Neural progenitor cell (in vitro differentiated cells): ENCODE measurements at places on chromosomes 5 and 9.
A peak's percentile ranks its signal among the peaks of the same experiment; 100 is the strongest.

GRCh38 chr5:143782588-143783386, 29.2 kb upstream of the HMHB1 start:
- DNase-seq, result peak; percentile 82

GRCh38 chr9:31034311-31034710, 1350.1 kb upstream of the ACO1 start:
- DNase-seq, result peak; percentile 1

GRCh38 chr5:112087222-112087621, 330.2 kb upstream of the NREP start:
- DNase-seq, result no peak

- DNase-seq, result peak; percentile 57
Measured at GRCh38 chr5:446883-447263, 3.9 kb downstream of the EXOC3 start.

DNA sequence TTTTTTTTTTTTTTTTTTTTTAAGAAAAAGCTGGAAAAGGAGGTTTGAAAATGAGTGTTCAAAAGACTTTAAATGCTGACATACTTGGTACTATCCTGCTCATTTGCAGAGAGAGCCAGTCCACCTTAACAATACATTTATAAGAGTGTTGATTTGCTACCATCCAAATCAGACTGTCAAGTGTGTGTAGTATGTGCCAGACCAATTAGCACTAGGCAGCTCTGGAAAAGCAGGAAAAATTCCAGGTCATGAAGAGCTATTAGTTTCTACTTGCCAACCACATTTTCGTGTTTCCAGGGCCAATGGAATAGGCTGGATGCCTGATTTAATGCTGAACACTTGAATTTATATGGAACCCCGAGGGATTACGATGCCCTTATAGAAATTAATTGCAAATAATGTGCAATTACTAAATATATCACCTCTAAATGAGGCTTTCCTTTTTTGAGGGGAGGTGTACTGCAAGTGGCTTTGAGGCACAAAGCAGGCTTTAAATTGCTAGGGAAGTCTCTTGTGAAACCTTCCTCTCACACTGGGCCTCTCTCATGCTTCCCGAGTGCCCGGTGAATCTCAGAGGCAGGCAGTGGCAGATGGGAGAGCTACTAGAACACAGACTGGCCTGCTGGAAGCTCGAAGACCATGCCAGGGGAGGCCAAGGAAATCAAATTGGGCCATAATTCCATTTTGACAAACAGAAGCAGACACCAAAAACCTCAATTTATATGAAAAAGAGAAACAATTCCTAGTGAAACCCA, 178.7 kb downstream of the PPP2R2B start:
- DNase-seq, result no peak

DNA sequence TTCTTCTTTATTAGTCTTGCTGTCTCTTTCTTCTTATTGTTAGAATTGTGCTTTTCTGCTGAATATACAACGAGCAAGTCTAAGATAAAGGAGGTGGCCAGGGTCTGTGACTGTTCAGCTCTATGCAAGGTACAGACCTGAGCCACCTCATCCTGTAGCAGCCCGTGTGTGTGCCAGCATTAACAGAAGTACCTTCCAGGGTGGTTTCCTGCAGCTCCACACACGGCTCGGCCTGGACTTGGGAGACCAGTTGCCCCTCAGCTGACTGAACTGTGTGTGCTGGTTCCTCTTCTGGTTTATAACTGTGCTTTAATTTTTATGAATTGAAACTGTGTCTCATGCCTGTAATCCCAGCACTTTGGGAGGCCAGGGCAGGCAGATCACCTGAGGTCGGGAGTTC, 70.5 kb downstream of the FBXL7 start:
- DNase-seq, result no peak

DNA sequence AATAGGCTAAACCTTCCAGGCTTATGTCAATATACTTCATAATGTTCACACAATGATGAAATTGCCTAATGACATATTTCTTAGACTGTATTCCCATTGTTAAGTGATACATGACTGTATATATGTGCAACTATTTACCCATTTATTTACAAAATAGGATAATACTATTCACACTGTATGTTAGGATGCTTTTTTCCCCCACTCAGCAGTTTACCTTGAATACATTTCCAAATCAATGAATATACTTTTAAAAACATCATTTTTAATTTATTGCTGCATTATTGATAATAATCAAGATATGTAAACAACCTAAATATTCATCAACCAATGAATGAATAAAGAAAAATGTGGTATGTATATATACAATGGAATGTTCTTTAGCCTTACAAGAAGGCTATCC, 55.5 kb downstream of the PCSK1 start:
- DNase-seq, result no peak

- no peak for DNase-seq
Measured at GRCh38 chr5:34867660-34868059, 28.7 kb downstream of the TTC23L start.

DNA sequence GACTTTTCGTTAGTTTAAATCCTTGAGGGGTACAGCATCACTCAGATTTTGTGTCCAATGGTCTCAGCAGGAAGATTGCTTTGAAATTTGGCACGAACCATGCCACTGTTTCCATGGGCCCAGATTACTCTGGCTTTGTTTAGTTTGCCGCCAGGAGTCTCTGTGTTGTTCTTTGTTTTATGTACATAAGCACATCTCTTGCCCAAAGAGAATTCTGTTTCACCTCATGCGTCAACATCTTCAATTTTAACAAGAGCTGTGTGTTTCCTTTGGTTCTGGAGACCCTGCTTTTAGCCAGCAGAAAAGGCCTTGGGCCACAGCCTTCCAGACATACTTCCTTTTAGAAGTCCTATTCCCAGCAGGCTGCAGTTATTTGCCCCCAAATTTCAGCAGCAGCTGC, 62.4 kb downstream of the TNPO1 start:
- DNase-seq, result no peak

GRCh38 chr9:131598121-131598520, 52.8 kb downstream of the PRRT1B start:
- DNase-seq, result no peak

- DNase-seq, result peak; percentile 18
Measured at GRCh38 chr5:168707716-168708695, 128.8 kb upstream of the PANK3 start.

GRCh38 chr5:77768978-77769377, 7.2 kb downstream of the TBCA start:
- DNase-seq, result no peak

GRCh38 chr9:5453004-5453403, 2.7 kb downstream of the CD274 start:
- DNase-seq, result no peak

GRCh38 chr9:121318631-121319382, 50.8 kb downstream of the GSN start:
- DNase-seq, result no peak

DNA sequence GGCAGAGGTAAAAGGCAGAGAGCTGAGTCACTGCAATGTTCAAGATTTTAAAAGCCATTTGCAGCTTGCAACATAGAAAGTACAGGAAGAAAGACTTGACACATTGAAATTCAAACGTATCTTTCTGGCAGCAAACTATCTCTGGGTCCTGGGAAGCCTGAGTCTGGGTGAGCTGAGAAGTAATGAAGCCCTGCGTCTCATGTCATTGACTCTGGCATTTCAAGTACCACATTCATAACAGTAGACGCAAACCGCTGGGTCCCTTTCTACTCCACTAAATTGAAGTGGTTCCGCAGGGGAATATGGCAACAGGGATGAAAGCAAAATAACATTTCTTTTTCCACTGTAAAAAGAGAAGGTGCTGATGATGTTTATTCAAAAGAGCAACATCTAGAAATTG, 694.3 kb downstream of the BRINP1 start:
- DNase-seq, result no peak

DNA sequence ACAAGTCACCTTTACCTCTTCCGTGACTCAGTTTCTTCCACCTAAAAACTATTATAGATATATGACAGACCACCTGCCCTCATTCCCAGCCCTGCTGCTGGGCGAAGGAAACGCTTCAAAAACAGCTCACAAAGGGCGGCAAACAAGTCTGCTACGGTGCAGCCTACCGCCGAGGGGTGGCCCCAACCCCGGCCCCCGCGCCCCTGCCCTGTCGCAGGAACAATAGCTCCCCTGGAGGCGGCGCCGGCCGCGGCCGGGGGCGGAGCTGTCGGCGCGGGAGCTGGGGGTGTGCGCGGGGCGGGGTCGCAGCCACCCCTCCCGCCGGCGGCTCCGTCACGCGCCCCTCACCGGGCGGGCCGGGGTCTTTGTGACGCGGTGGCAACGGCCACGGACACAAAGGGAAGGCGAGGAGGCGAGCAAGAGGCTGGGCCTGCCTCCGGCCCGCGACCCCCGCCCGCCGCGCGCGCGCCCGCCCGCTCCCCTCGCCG, at the start of gene TMEFF1:
Gene TMEFF1 (plus strand): TSS at position 362 of the 488 bp plus-strand sequence. CDS start 396 bp downstream, outside the sequence.
- DNase-seq, result peak; percentile 94
